ENCODE measurements at places on chromosomes 13 and 19. TPM values are rescaled to one million over a fixed set of nuclear protein-coding genes. Genes with fewer than 3 reads are reported as not detected.

The PRMT1 gene
- total RNA-seq, result 341 TPM

The TMED1 gene
- total RNA-seq, result 46.6 TPM

The DOCK6 gene
- 21.2 TPM for total RNA-seq

The PEG3 gene
- 0.32 TPM for total RNA-seq

The FUT2 gene
- total RNA-seq, result not detected

The ZNF527 gene
- total RNA-seq, result 5.6 TPM

The PSENEN gene
- total RNA-seq, result 14.7 TPM

The HIF3A gene
- total RNA-seq, result 0.64 TPM

The KLK1 gene
- not detected for total RNA-seq

The CATSPERD gene
- not detected for total RNA-seq

The NKPD1 gene
- under 0.01 TPM for total RNA-seq

The KCTD4 gene
- total RNA-seq, result 0.32 TPM

The EFNB2 gene
- total RNA-seq, result 7.4 TPM

The TNFSF11 gene
- not detected for total RNA-seq

The HS6ST3 gene
- total RNA-seq, result not detected

The ZNF8 gene
- 6.4 TPM for total RNA-seq

The FGF22 gene
- not detected for total RNA-seq

The C1QTNF9B gene
- total RNA-seq, result 0.86 TPM

The IZUMO4 gene
- 1.3 TPM for total RNA-seq

The CEACAM5 gene
- not detected for total RNA-seq

The MCF2L gene
- not detected for total RNA-seq

The MAMSTR gene
- 1.7 TPM for total RNA-seq

The C5AR1 gene
- 0.32 TPM for total RNA-seq

Measured in fibroblast of villous mesenchyme (primary cell).